ENCODE measurements at places on chromosomes 3 and 15.

DNA sequence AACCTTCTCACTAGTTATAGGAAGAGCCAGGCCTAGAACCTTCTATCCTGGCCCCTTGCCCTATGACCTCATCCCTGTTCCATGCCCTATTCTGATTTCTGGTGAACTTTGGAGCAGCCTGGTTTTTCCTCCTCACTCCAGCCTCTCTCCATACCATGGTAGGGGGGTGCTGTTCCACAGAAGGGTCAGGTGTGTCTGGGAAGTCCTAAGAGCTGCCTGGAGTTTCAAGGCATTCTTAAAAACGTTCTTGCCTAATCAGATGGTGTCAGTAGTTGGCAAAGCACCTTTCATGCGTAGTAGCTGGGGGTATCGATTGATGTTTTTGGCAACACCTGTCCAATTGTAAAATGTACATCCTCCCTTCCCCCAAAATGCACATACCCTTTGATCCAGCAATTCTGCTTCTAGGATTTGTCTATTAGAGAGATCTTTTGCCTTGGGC is 16.8 kb upstream of the ALPK3 start:
- DNase-seq, result no peak

- no peak for DNase-seq
These were observed 75.4 kb upstream of the ABHD17C start for GRCh38 chr15:80619680-80620079.

DNA sequence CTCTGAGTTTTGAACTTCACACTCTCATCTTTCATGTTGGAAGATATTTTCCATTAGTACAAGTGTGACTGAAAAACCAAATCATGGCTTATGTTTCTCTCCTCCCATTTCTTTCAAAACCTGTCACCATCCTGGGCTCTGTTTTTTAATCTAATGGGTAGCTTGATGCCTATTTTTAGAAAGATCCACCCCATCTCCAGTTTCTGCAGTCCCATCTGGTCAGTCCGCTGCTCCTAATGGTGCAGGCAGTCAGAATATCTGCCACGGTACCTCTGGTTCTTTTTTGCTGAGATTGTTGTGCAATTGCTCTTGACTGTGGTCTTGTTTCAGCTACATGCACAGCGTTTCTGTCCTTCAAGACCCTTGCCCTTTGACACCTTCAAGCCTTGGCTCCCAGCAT is 240.9 kb upstream of the CADM2 start:
- DNase-seq, result no peak

DNA sequence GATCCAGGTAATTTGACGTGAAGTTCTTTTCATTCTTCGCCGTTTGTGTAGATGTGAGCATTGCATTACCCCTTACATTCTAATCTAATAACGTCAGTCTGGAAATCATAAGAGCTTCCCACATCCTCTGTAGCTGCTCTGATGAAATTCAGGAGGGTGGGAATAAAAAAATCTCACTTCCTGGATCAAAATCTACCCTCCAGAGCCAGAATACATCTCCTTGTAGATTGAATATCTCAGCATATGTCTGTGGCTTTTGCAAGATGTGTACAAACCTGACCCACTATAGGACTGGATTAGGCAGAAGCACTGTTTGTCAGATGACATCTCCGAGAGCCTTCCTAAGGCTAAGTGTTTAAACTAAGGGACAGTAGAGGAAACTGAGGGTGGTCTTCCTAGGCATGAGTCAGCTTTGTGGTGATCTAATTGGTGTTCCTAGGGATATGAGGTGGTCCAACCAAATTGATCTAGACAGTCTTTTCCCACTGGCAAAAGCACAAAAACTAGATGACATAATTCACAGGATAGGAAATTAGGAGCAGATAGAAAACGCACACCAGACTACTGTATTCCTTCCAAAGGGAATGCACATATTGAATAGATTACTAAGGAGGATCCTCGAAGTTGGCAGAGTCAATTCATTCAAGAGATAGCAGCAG is 216.3 kb upstream of the LRTM1 start:
- DNase-seq, result no peak

DNA sequence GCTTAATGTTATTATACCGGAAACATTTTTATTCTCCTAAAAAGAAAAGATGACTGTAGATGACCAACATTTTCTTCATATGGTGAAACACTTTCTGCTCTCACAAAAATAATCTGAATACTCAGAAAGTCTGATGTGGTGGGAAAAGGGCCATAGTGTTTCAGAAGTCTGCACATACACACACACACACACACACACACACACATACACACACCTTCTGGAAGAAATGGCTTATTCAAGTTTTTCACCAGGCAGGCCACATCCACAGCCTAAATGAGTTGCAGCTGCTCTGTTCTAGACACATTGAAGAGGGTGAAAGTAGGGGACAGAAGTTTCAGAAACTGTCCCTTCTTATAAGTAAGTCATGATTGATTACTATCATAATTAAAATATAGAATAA is 220.0 kb downstream of the ZMAT3 start:
- no peak for DNase-seq

All from dorsolateral prefrontal cortex (tissue), 122 donors.